Stimulated activated CD8-positive, alpha-beta memory T cell treated with anti-CD3 and anti-CD28 coated beads, Interleukin-2, amount 100 ng/mL, for 1 hour (primary cell): ENCODE measurements at places on chromosomes 12 and 14.

- no peak for DNase-seq
Measured at GRCh38 chr12:59322473-59322872, 273.4 kb upstream of the SLC16A7 start.

GRCh38 chr12:3233797-3234196, 156.6 kb downstream of the TSPAN9 start:
- no peak for DNase-seq

DNA sequence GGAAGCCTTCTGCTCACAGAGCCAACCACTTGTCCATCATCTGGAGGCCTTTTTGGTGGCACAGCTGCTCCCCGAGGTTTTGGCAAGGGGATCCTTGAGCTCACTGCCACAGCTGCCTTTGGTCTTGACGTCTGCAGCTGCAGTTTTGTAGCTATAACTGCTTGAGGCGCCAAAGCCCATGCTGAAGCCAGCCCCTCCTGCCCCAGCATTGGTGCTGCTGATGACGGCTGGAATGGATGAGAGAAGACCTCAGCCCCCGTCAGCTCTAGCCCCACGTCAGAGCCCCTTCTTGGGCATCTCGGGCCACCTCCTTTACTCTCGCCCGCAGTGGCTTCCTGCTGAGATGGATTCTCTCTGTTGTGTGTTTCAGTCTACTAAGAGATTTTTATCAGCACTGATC, 12.3 kb upstream of the KRT74 start:
- DNase-seq: peak; percentile 48

- no peak for DNase-seq
Measured at GRCh38 chr14:67016856-67017255, 172.4 kb upstream of the GARIN2 start.

GRCh38 chr12:30461026-30461615, 234.5 kb downstream of the IPO8 start:
- DNase-seq: no peak

DNA sequence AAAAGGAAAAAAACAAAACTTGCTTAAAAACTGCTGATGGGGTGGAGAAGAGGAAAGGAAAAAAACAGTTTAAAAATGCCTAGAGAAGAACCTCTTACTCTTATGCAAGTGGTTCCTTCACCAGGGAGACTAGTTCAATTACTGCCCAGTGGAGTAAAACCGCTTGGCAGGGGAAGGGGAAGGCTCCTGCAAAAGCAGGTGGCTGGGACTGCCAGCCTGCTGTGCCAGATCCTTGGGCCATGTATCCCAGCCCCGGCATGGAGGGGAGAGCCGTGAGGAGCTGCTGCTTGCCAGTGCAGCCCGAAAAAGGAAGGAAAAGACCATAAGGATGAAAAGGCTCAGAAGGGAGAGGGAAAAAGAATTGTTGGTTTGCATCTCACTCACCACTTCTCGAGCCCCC, 123.0 kb downstream of the FSCB start:
- DNase-seq: no peak
